ENCODE measurements at places on chromosomes 3 and 15.
A peak's percentile ranks its signal among the peaks of the same experiment; 100 is the strongest.

DNA sequence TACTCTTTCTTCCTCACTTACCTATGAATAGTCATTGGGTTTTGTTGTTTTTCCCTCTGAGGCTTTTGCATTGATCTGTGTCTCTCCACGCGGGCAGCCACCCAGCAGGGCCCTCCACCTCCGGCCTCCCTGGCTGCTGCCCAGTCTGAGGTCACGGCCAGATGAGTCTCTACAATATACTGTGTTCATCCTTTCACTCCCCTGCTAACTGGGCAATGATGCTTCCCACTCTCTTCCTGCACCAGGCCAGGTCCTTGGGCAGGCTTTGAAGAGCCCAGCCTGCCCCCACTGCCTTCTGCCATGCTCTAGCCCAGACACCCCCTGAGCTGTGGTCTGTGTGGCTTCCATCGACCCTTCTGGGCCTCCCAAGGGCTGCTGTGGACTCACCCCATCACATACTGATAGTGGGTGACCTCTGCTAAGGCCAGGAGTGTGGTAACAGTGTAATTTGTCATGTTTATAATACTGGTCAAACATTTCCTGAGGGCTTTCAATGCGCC is 18.0 kb downstream of the PDIA5 start:
- DNase-seq, result no peak

DNA sequence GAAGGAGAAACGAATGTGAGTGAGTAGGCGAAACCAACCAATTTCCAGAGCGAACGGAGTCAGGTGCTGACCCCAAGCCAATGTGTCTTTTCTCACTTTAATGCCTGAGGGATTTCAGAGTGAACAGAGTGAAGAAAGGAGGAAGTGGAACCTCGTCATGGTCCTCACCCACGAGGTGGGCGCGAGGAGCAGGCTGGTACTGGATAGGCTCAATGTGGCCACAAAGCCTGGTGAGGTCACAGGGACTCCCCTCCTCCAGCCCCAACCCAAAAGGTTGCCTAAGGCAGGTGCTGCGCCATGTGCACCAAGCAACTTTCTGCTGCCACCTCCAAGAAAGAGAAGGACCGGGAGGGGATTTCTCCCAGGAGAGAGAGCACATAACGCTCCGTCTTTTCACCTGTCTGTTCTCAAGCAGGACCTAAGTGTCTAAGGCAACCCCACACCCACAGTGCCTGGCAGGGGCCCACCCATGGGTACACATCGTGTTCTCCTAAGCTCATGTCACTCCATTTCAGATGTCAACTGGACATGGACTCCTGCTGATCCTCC is 3.8 kb downstream of the NRROS start:
- DNase-seq, result peak; percentile 65

DNA sequence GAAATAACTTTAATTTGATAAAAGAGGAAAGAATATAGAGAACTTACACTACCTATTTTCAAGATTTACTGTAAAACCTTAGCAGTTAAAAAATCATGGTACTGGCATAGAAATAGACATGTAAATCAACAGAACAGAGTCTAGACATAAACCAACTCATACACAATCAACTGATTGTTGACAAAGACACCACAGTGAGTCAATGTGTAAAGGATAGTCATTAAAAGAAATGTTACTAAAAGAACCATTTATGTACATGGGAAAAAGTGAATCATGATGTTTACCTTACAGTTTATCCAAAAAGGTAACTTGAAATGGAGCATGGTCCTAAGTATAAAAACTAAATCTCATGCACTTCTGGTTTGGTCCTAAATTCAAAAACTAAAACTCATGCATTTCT is 847.4 kb downstream of the IGSF11 start:
- no peak for DNase-seq

DNA sequence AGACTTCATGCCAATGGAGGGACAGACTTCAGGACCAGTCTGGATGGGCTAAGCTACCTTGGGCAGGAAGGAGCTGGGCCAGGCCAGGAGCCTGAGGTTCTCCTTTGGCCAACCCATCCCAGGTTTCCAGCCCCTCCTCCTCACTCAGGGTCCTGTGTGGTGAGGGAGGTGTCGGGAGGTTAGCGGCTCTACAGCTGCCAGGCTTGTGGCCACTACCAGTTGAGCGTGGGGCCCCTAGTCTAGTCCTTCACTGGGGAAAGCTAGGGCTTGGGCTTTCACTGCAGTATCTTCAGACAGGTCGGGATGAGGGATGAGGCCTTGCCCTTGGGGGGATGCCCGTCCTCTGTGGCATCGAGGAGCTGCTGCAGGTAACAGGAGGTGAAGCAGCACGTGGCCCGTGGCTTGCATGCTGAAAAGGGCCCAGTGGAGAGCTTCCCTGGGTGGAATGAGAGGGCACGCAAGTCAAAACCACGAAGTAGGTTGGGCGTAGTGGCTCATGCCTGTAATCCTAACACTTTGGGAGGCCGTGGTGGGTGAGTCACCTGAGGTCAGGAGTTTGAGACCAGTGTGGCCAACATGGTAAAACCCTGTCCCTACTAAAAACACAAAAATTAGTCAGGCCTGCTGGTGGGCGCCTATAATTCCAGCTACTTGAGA is 8.5 kb upstream of the FANCD2 start:
- DNase-seq, result no peak

- no peak for DNase-seq
These were observed 27.3 kb downstream of the SPTSSB start for GRCh38 chr3:161343986-161344385.

DNA sequence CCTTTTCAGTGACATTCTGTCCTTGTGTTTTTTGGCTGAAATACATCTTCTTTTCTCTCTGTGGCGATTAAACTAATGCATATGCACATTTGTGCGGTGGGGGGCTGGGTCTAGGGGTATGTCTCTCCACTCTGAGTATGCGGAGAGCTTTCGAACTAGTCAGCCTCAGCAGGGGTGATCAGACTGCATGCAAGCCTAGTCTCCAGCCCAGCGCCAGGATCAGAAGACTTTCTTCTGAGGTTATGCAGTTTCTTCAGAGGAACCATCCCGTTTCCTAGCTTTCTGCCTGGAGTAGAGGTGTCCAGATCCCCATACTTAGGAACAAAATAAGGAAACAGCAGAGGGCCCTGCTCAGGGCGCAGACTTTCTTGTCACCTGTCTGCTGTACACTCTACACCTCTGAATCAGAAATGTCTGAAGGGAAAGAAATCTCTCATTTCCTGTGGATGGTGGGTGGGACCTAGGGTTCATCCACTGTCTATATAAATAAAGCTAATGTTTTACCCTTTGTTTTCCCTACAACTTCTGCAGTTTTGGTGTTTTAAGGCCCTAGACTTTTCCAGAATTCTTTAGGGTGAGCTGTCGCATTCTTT is 230.4 kb downstream of the ABHD5 start:
- no peak for DNase-seq

- no peak for DNase-seq
These were observed 66.2 kb downstream of the CLDN11 start for GRCh38 chr3:170484869-170485268.

DNA sequence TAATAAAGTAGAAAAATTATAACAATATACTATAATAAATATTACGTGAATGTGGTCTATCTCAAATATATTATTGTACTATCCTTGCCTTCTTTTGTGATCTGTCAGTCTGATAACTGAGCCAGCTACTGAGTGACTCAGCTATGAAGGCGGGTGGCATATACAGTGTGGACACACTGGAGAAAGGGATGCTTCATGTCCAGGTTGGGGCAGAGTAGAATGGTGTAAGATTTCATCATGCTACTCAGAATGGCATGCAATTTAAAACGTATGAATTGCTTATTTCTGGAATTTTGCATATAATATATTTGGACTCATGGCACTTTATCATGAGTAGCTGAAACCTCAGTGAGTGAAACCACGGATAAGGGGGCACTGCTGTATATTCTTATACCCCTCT is 172.9 kb upstream of the TBC1D5 start:
- no peak for DNase-seq

GRCh38 chr15:62021991-62022600 is 38.2 kb downstream of the VPS13C start:
- DNase-seq, result no peak

GRCh38 chr3:24342275-24342674 is 152.4 kb downstream of the THRB start:
- no peak for DNase-seq

DNA sequence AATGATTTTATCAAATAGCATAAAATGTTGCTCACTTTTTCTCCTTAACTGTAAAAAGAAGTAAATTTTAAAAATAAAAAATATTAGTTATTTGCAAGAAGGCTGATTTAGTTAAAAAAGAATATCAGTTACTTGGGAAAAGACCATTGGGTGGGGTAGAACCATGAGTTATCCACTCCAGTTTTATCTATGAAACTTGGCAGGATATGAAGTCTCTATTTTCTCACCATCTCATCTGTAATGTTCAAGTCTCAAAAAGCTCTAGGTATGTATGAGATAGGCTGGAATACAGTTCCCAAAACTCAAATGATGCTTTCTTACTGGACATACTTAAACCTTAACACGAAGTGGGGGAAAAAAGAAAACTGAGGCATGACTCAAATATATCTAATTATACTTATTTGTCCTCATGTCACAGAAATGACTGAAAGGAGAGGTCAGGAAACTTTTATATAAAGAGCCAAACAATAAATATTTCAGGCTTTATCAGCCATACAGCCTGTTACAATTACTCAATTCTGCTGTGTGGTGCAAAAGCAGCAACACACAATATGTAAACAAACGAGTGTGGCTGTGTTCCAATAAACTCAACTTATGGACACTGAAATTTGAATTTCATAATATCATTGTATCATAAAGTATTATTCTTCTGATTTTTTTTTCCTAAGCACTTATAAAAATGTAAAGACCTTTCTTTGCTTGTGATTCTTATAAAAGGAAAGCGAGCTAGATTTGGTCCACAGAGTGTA is 131.8 kb downstream of the TBL1XR1 start:
- DNase-seq, result no peak

DNA sequence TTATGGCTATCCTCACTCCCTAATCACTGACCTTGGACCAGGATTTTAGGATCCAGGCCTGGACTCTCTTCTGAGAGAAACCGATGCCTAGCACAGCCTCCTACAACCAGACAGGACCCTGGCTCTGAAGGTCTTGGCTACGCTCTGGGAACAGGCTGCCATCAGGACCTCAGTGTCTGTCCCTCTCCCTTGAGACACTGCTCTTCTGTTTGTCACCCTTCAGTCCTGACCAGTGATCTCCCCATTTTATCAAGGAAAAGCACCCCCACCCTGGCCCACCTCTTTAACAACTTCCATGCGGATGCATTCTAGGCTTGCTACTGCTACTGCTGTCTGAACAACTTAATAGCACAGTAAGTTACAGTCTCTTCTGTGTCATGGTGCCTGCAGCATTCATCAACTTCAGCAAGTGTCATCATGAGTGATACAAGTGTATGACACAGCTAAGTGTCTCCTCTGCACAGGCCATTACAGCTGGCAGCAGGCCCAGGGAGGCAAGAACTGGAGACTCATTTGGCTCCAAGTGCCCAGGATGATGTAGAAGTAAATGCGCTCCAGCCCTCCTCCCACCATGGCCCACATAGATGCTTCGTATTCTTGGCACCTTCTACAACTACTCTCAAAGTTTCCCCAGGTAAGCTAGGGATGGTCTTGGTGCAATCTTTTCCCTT is 302.4 kb downstream of the EPHB1 start:
- DNase-seq, result no peak

DNA sequence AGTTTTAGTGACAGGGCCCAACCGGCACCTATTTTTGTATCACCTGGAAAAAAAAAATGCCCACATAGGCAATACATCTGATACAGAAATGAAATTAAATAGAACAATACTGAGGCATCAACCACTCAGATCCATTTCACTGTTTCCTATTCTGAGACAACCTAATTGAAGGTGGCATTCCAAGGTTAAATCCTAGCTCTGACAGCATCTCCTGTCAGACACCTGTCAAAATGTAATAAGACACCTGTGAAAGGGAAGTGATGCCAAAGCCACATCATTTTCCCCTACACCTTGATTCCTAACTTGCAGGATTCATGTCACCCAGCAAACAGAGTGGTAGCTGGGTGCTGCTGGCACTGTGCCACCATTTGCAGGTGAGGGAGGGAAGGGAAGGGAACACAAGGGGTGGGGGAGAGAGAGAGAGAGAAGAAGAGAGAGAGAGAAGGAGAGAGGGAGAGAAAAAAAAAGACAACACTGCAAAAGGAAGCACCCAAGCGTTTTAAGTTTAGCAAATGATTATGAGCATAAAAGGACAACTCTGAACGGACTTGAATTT is 1044.6 kb upstream of the CFAP20DC start:
- DNase-seq, result no peak

DNA sequence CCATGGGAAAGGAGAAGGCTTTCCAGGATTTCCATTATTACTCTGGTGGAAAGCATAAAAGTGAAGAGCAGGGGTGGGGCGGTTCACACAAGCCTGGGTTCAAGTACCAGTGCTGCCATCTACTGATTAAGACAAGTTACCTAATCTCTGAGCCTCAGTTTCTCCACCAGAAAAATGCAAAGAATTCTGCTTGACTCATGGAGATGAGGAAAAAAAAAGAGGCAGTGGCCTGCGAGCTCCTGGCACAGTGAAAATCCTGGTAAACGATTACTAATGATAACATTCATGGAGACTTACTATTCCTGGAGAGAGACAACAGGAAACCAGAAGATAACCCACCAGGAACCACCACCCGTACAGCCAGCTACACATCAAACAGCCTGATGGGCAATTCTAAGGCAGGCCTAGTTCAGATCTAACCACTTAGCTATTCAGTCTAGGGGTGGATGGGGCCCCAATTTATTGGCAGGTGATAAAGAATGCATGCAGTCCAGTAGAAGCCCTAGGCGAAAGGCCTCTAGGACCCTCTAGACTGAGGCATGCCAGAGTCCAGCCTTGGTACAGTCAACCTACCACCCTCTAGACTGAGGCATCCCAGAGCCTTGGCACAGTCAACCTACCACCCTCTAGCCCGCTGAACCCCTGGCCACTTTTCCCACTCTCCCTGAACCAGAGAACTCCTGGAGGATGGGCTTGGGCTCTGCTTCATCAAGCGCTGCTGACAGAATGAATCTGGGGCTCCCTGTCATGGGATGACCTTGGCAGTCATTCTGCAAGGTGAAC is 2.5 kb downstream of the AMOTL2 start:
- no peak for DNase-seq

GRCh38 chr3:143478115-143478693 is 358.6 kb downstream of the CHST2 start:
- no peak for DNase-seq

DNA sequence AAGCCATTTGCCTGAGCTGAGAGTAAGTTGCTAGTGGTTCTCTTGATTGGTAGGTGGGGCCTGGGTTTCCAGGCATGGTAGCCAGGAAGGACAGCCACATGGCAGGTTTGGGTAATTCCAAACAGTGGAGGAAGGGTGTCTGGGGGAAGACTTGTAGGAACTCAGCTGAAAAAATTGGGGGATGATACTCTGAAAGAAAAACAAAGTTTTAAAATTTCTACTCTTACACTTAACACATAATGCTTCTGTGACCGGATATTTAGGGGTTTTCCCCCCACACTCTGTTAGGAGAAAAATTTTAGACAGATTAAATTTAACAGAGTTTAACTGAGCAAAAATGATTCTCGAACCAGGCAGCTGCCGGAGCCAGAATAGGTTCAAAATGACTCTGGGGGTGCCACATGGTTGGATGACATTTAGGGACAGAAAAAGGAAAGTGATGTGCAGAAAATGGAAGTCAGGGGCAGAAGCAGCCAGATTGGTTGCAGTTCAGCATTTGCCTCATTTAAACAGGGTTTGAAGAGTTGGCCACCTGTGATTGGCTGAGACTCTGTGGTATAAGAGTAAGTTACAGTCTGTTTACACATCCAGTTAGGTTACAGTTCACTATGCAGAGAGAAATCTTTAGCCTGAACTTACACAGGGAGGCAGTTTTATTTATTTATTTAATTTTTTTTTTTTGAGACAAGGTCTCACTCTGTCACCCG is 8.1 kb downstream of the B2M start:
- DNase-seq, result no peak
